ENCODE measurements at places on chromosomes 2 and 18. TPM values are rescaled to one million over a fixed set of nuclear protein-coding genes. Genes with fewer than 3 reads are reported as not detected.
A peak's percentile ranks its signal among the peaks of the same experiment; 100 is the strongest.

- no peak for DNase-seq
Measured at GRCh38 chr2:170576296-170576695, 138.8 kb upstream of the SP5 start.

- peak; percentile 70 for DNase-seq
Measured at GRCh38 chr2:1162768-1163584, 212.3 kb downstream of the SNTG2 start.

DNA sequence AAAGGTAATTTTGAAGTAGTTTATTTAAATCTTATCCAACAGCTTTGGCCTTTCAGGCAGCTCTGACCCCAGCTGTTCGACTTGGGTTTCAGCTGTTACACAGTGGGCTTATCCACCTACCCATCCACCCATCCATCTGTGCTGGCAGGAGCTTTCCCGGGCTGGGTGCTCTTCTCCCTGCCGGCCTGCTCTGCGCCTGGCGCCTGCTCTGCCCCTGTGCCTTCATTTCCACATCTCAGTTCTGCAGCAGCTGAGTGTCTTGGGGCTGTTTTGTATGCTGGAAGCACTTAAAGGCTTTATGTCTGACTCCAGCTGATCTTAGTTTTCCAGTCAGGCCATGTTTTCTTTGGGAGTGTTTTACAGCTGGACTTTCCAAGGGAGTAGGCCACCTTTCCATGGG is 24.2 kb downstream of the LDLRAD4 start:
- no peak for DNase-seq

- no peak for DNase-seq
Measured at GRCh38 chr2:69387770-69388481, 899 bp upstream of the GFPT1 start.

DNA sequence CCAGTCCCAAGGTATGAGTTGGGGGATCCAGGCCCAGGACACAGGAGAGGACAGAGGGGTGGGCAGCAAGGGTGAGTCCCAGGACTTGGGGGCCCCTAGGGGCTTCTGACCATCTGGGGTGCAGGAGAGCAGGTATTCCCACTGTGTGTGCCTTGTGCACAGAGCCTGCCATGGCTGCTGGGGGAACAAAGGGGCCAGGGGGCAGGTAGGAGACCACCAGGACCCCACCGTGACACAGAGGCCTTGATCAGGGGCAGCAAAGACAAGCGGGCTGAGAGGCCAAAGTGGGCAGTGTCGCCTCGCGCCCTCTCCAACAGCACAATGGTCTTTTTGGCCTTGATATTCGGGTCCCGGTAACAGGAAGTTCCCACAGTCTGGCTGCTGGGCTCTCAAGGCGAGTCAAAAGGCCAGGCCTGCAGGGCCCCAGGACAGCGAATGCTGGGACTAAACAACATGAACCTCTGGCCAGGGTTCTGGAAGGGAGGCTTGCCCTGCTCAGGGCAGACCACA is 12.3 kb upstream of the GPR17 start:
- no peak for DNase-seq

DNA sequence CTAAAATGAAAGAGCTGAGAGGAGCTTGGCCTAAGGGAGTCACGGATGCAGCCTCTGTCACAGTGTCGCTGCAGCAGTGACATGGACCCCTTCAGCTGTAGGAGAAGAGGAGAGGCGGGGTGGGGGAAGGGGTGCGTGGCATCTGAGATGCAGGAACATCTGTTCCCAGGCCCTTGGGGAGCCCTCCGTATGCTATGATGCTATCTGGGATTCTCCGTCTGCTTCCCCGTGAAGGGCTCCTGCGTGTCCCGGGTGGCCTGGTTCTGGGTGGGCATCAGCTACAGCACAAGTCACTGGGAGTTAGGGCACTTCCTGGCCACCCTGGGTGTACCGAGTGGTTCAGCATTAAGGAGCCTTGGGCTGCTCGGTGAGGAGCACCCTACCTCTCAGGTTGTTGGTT is 35.6 kb upstream of the B3GNT7 start:
- no peak for DNase-seq

DNA sequence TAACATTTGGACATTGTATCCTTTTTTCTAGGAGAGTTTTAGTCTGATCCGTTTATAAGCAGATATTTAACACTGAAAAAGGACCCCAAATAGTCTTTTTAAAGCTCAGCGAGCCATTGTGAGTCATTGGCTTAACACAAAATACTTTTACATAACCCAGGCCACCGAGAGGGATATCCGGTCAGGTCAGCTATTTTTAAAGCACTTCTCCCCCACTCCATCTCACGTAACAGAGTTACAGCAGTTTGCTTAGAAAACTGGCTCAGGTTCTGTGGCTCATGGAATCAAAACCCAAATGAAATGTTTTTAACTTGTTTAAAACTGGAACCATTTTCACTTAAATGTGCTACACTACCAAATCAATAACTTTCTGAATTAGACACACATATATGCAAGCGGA is 23.9 kb downstream of the COL4A3 start:
- no peak for DNase-seq

DNA sequence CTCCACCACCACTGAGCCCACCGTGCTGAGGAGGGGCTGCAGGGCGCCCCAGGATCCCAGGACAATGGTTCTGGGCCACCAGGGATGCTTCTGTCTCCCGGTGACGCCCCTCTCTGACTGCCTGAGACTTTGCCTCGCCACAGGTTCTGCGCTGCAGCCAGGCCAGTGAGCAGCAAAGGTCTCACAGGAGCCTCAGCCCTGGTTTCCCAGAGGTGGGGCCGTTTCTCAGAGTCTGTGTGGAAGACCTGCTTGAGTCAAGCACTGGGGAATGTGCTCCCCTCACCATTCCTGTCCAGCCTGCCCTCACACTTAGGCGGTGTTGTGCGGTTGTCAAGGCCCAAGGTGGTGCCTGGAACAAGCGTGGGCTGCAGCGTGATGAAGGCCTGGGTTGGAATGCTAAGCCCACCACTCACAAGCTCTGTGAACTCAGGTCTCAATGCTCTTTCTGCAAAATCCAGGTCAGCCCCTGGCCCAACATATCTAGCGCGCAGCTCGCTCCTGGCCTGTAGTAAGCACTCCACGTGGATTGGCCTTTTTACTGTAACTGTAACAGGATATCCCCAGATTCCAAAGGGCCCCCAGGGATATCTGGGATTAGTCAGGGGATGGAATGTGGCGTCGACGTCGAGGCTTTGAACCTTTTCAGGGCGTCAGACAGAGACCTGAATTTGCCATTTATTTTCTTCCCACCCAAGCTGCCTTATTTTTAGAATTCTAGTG is 47.6 kb downstream of the PLB1 start:
- DNase-seq: no peak

GRCh38 chr2:79630972-79631557 is 118.2 kb downstream of the CTNNA2 start:
- no peak for DNase-seq

DNA sequence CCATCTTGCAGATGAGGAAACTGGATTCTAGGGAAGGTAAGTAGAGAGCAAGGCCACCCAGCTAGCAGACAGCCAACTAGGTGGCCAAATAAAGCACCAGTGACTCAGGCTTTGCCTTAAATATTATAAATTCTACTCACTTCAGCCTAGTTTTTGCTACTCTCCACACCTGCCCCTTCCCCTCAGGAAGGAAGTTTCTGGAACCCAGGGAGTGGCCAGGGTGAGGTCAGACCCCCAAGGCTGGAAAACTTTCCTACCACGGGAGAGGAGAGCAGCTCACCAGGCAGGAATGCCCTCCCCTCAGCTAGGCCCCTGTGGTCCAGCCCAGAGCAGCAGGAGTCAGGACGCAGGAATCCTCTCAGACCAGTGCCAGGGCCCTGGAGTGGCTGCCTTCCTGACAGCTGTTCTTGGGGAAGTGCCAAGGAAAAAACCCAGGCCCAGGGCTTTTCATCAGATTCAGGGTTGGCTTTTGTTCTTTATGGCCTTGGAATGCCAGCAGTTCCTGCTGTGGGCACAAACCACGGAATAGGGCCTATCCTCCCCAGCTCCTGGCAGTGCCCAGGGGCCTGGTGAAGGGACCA is 5.1 kb upstream of the PAX8 start:
- no peak for DNase-seq

DNA sequence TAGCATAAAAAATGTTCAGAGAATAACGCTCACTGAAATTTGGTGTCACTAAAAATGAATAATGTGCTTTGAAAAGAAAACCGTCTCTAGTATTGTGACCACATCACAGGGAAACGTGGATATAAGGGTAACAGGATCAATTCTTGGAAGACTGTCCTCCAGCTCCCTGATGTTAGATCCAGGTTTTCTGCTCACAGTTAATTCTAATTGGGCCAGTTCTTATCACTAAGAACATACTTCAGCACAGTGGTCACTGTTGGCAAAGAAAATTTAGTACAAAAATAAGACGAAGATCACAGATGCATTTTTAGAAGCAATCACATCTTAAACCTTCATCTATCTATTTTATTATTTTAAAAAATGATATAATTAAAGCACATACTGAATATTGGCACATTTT is 57.0 kb upstream of the CD226 start:
- no peak for DNase-seq

GRCh38 chr2:187138265-187138664 is 289.3 kb upstream of the ZSWIM2 start:
- DNase-seq: no peak

DNA sequence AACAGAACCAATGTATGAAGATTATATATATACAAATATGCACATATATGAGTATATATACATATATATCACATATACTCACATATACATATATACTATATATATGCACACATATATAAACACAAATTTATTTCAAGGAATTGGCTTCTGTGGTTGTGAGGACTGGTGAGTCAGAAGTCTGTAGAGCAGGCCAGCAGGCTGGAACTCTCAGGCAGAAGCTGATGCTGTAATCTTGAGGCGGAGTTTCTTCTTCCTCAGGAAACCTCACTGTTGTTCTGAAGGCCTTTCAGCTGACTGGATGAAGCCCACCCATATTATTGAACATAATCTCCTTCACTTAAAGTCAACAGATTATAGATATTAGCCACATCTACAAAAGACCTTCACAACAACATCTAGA is 143.9 kb upstream of the CREB1 start:
- DNase-seq: no peak

DNA sequence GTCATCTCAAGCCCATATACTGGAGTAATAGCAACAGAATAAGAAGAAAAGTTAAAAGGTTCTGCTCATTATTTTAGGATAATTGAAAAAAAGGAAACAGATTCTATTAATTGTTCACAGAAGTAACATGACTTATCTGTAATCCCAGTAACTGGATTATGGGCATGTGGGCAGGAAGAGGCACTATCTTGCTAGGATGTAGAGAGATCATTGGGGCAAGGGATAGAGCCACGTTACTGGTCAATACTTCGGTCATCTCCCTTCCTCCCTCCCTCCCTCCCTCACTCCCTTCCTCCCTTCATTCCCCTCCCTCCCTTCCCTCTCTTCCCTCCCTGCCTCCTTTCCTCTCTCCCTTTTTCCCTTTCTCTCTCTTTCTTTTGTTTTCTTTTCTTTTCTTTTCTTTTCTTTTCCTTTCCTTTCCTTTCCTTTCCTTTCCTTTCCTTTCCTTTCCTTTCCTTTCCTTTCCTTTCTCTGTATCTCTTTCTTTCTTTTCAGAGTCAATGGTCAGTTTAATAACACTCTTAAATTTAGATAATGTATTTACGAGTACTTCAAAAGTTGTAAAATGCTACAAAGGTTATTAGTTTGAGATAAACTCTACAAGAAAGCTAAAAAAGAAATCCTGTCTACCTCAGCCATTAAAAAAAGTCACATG is 82.8 kb downstream of the FHOD3 start:
- DNase-seq: no peak

DNA sequence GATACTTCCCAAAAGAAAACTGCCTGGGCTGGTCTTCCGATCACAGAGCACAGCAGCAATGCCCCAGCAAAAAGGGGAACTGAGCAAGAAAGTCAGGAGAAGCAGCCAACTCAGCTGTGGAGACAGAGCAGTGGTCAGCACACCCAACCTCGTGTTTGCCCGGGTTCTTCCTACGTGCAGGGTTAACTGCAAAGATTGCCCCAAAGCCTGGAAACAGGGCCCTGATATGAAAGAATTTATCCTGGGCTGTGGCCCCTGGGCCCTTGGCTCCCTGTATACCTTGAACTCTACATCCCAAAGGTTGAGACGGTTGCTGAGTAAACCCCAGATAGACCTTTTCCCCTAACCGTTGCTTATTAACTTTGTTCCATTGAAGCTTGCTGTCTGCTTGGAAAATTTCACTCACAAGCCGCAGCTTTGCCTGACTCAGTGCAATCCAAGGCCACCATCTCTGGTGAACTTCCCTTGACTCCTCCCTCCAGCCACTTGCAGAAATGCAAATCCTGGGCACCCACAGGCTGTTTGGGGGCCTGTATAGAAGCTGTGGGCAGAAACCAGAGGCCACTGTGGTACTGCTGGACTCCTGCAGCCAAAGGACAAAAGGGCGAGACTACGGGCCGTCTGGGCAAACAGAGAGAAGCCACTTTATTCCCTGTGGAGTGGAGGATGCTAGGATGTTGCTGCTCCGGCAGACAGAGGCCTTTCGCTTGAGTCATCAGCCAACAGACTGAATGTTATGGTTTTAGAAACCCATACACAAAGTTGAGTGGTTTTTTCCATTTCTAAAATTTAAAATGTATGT is 18.2 kb downstream of the NRP2 start:
- no peak for DNase-seq

GRCh38 chr2:69837533-69837932 is 8.1 kb downstream of the GMCL1 start:
- DNase-seq: no peak

DNA sequence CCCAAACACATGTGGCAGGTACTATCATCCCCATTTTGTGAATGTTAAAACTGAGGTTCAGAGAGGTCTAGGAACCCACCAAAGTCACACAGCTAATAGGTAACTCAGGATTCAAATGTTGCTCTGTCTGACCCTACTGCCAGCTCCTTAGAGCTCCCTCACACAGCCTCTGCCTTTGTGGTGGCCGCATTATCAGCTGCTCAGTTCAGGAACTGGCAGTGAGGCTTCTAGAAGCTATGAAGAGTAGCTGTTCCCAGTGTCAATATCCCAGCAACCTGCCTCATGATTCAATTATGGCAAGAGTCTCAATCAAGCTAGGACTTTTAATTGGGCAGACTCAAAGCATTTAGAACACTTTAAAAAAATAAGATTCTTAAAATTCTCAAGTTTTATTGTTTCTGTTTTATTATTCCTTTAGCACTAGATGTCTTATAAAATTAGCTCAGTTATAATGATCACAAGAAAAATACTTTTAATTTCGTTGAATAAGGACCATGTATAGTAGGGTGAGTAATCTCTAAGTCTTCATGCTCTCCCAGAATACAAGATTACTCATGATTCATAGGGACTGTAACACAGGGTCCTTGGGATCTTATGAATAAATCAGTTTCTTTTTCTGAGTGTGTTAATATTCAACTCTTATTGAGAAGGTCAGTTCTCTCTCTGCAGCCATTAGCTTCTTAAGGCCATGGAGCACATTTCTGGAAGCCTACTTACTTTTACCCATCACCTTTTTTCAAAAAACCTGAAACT is 342.7 kb downstream of the RND3 start:
- DNase-seq: no peak

The TMEM247 gene
- total RNA-seq: not detected

The UGT1A3 gene
- not detected for total RNA-seq

The EFEMP1 gene
- total RNA-seq: not detected

The TTC32 gene
- total RNA-seq: 24.2 TPM

The AQP12B gene
- not detected for total RNA-seq

The PTPN18 gene
- 32.9 TPM for total RNA-seq

The PLGLB2 gene
- 0.32 TPM for total RNA-seq

The PTMA gene
- 2,468 TPM for total RNA-seq

The SOCS6 gene
- 0.47 TPM for total RNA-seq
